SIG-M5 (cell line): ENCODE measurements at places on chromosomes 6 and 20.

GRCh38 chr20:59735917-59736316, 131.6 kb downstream of the PHACTR3 start:
- no peak for DNase-seq

GRCh38 chr6:13287104-13287503, 41.2 kb downstream of the TBC1D7 start:
- DNase-seq: no peak

GRCh38 chr20:53828682-53829254, 235.1 kb upstream of the ZNF217 start:
- DNase-seq: no peak

DNA sequence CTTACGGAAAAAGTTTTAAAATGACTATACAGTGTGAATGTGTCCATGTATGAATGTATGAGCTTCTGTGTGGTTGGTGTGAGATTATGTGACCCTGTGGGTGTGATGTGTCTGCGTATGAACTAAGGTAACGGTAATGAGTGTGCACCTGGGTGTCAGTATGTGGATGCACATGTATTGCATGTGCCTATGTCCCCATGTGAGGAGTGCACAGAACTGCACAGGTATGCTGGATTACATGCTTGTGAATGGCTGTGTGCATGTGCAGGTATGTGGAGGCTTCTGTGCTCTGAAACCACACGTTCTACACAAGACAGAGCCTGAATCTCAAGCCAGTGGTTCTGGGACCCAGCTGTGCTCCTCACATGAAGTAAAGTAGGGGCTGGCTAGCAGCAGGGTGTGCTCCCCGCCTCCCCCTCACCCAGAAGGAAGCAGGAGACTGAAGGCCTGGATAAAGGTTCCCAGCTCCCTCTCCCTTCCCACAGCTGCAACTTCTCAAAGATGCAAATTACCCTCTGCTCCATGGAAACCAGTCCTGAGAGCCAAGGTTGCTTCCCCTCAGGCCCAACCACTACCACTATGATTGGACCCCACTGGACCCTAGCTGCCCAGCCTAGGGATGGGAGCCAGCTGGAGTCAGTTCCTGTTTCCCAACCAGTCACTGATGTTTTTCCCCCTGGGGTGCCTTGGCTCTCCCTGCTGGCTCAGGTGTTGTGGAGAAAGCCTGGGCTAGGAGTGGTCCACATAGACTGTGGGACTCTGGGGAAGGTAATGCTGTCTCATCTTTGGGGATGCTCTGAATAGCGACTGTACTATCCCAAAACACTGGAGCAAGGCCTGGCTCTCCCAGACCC, 24.8 kb upstream of the SPDEF start:
- no peak for DNase-seq

GRCh38 chr6:64014595-64014994, 379.0 kb downstream of the PHF3 start:
- DNase-seq: no peak

DNA sequence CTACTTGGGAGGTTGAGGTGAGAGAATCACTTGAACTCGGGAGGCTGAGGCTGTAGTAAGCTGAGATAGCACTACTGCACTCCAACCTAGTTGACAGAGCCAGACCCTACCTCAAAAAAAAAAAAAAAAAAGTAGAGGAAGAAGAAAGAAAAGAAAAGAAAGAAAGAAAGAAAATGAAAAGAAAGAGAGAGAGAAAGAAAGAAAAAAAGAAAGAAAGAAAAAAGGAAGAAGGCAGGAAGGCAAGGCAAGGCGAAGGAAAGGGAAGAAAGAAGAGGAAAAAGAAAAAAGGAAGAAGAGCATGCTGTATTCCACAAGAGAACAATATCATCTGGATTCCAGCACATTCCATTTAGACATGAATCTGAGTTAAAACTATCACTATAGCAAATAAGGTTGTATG, 3.8 kb downstream of the GCM1 start:
- DNase-seq: no peak
